ENCODE measurements at places on chromosomes 5 and 9.

DNA sequence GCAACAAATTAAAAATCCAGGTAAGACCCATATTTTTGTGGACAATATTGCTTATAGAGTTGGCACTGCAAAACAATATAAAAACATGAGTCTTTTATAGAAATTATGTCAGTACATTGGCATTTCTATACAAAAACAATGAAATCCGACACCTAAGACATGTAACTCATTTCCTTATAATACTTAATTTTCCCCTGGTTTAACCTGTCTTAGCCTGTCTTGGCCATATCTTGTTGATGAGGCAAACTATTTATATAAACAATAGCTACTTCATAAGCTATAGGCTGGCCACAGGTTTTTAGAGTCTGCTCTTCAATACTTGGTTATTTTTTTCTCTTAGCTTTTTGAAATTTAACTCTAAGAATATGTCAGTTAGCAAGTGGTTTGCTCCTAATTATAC lies 44.7 kb upstream of the IZUMO3 start:
- DNase-seq = no peak

DNA sequence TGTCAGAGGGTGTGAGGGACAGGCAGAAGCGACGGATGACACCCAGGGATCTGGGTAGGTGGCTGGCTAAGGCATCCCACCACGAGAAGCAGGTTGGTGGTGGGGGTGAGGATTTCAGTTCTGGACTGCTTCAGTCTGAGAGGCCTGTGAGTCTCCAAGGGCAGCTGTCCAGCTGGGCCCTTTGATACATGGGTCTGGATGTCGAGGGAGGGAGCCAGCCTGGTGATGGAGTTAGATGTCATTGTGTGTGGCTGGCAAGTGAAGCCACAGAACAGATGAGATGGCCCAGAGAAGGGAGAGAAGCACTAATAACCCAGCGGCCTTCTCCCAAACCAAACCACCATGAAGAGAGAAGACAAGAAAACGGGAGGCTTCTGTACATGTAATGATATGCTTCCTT lies 11.1 kb downstream of the MED27 start:
- DNase-seq = no peak

DNA sequence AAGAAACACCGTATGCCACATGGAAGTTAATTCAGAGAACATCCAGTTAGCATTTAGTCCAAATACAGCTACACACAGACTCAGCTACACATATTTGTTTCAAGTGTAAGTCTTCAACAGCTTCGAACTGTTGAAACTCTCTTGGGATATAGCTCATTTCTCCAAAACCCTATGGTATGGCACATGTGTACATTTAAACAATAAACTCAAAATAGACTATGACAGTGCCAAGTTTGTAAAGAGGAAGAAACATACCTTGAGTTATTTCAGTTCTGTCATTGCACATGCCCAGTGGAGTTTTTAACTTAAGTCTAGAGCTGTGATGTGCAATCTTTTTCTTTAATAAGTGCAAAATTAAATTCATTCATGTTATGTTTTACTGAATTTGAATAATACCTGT lies 155.1 kb upstream of the RAI14 start:
- no peak for DNase-seq

DNA sequence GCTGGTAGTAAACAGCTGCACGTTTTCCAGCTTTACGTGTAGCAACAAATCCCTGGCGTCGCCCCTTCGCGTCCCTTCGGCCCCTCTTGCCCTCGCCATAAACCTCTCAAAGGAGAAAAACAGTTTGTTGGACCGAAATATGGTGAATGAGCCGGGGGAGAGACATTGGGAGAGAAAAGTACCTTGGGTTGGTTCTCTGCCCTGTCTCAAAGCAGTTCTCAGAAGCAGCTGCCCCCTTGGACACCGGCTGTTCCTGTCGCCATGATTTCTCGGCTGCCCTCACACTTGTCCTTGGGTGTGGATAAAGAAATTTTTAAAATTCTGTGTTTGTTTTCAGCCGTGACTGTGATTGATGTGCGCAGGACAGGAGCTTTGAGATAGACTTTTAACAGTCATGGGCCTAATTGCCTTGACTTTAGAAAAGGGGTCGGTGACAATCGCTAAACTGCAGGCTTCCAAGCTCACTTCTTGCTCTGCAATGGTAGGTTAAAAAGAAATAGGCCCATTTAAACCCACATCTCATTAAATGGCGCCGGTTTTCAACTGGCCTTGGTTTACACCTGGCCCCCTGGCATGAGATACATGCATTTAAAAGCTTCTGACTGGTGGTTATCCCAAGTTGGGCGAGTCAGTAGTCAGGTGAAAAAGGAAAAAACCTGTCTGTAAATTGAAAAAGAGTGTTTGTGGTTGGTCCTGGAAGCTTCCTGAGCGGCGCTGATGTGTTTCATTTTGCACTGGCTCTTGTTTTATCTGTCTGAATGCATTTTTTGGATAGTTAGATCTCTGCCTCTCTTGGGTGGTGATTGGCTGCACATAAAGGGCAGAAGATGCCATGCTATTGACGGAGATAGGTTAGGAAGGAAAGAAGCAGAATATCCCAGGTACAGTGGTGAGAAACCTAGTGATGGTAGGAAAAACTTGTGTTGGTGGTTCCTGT lies 983 bp downstream of the RCL1 start:
- DNase-seq = no peak

GRCh38 chr9:96484521-96484931 lies 34.6 kb downstream of the HABP4 start:
- DNase-seq = no peak

DNA sequence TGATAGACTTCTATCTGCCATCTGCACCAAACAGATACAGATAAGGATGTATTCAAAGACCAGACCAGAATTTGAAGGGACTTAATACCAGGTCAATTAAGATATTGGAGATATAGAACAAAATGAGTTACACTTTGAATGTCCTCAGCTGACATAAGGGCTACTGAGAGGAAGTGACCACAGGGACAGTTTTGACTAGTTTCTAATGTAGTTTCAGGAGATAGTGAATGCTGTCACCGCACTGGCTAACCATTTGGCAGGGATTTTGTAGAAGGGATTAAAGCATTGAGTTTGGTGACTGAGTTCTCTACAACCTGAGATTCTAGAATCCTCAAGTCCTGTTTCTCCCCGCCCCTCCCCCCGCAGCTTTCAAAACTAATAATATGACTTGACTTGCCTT lies 22.7 kb downstream of the CCNH start:
- DNase-seq = no peak

DNA sequence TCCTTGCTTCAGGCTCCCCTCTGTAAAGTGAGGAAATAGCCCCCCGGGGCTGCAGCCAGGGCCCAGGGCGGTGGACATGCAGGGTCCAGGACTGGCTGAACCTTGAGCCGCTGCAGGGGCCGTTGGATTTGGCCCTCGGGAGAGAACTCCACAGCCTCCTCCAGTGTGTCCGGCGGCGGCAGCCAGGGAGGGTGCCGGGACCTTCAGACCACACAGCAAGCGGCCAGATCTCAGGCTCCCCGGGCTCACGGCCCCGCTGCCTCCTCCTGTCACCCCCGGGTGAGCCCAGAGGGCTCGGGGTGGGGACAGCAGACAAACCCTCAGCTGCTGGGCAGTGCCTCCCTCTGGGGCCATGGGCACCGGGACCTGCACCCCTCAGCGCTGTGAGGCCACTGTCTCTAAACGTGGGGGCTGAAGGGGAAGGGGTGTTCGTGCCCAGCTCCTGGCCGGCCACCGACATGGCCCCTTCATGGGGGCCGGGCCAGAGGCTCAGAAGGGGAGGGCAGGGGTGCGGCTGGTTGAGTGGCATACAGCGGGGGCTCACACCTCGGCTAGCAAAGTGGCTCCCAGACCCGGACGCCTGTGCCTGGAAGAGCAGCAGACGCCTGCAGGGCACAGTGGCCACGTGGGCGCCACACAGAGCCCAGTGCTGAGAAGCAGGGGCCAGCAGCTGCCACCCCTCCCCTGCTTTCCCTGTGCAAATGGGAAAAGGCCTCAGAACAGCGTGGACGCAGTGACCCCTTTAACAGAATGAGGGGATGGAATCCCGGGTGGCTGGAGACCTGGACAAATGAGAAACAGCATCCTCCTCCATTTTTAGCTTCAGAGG lies 19.7 kb downstream of the SLC9A3 start:
- no peak for DNase-seq

- no peak for DNase-seq
Measured at GRCh38 chr5:180296771-180297170, 4.9 kb upstream of the MAPK9 start.

GRCh38 chr5:172881691-172882370 lies 47.8 kb downstream of the ERGIC1 start:
- DNase-seq = peak; percentile 69

DNA sequence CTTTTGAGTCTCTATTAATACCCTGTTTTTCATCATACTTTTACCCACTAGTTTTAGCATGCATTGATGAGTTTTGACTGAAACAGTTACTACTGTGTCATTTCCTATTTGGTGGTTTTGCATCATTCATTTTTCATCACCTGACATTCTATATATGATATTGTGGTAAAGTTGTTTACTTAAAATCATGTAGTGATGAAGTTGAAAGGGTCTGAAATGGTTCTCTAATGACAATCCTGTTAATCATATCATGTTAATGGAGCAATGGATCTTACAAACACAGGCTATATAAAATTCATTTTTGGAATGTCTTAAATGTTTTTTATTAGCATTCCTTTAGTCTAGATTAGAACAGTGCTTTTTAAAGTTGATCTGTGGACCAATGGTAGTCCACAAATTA lies 84.1 kb downstream of the ERBIN start:
- DNase-seq = peak; percentile 26

GRCh38 chr9:80932947-80933780 lies 756.2 kb downstream of the TLE1 start:
- no peak for DNase-seq

DNA sequence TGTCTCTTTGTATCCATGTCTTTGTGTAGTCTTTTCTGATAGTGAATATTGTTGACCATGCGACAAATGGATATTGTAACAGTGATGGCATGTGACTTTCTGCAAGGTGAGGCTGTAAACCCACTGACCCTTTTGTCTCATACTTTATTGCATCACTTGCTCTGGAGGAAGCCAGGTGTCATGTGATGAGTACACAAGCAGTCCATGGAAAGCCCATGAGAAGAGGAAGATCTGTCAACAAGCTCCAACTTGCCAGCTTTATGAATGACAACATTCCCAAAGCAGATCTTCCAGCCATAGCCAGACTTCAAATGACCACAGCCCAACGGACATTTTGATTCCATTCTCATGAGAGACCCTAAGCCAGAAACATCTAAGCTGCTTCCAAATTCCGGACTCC lies 450.1 kb upstream of the ACTBL2 start:
- no peak for DNase-seq

- no peak for DNase-seq
Measured at GRCh38 chr5:179345433-179346321, at the start of gene ADAMTS2. TSS of gene ADAMTS2 (minus strand) at chr5:179345461. CDS start at chr5:179345328, 133 bp downstream.

Data from immature natural killer cell (primary cell).